ENCODE measurements at places on chromosomes 7 and 10.

DNA sequence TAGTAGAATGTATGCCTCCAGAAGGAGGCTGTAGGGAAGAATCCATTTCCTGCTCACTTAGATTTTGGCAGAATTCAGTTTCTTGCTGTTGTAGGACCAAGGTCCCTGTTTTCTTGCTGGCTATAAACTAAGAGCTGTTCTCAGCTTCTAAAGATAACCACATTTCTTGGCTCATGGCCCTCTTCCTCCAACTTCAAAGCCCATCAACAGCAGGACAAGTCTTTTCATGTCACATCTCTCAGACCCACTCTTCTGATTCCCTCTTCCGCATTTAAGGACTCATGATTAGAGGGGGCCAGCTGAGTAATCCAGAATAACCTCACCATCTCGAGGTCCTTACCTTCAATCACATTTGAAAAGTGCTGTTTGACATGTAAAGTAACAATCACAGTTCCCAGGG lies 8.2 kb upstream of the LSM8 start:
- DNase-seq, result no peak

GRCh38 chr10:77349226-77349625 lies 288.4 kb downstream of the KCNMA1 start:
- no peak for DNase-seq

DNA sequence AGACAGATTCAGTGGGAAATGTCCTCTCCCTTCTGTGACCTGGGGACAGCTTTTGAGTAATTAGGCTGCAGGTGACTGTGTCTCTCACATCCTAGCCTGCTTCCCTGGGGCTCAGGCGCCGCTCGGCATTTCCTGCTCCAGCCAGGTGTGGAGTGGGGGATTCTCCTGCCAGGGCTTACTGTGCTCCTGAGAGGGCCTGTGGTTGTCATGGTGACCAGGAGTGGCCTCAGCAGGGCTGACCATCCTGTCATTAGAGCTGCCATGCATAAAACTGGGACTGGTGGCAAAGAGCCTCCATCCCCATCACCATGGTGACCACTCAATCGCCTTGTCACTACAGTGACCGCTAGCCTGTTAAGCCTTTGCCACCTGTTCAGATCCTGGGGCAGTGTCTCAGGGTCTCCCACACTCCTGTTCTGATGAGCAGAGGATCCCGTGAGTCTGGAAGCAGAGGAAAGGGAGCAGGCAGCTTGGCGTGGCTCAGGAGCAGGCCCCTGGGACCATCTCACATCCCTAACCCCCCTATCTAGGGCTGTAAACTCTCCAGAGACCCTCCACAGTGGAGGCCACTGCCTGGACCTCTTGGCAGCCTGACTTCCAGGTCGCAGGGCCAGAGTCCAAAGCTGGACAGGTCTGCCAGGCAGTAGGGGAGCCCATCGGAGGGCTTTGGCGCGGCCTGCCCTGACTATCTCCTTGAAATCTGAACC lies at the start of gene GCK:
Gene GCK, minus strand, starts transcription at position 154 of the 707 bp plus-strand sequence. CDS start 486 bp downstream, outside the sequence.
- DNase-seq, result no peak

- DNase-seq, result no peak
Observed at GRCh38 chr10:69107699-69108098, 16.3 kb upstream of the VPS26A start.
